CD4-positive, alpha-beta memory T cell (primary cell): ENCODE measurements at places on chromosomes 1 and 21.

GRCh38 chr1:174239541-174239940 is 80.2 kb downstream of the RABGAP1L start:
- no peak for DNase-seq

- no peak for DNase-seq
These were observed 1.9 kb downstream of the RUSC1 start for GRCh38 chr1:155322571-155322952.

- peak; percentile 41 for DNase-seq
These were observed 39.0 kb upstream of the CADM3 start for GRCh38 chr1:159132271-159132881.

DNA sequence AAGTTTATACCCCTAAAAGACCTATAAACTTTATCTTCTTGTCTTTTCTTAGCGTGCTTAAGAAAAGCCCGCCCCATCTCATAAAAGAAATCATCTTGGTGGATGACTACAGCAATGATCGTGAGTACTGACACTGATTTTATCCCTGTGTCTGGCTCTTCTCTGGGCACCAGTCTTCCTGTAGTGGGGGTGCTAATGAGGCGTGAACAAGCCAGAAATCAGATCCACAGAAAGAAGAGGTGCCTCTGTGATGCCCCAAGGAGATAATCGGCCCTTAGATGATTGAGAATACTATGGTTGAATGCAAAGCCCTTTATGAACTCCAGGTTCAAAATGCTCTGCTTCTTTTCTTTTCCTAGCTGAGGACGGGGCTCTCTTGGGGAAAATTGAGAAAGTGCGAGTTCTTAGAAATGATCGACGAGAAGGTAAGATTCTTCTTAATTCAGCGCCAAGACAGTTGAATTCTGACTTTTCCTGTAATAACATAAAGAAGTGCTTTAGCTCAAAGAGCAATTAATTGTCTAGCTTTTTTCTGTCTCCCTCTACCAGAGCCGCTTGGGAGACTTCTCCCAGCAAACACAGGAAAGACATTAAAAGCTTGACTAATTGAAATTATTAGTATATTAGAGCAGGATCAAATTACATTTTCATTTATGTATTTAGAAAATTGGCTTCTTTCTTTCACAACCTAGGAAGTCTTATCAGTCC is 169.4 kb downstream of the GALNT2 start:
- no peak for DNase-seq

DNA sequence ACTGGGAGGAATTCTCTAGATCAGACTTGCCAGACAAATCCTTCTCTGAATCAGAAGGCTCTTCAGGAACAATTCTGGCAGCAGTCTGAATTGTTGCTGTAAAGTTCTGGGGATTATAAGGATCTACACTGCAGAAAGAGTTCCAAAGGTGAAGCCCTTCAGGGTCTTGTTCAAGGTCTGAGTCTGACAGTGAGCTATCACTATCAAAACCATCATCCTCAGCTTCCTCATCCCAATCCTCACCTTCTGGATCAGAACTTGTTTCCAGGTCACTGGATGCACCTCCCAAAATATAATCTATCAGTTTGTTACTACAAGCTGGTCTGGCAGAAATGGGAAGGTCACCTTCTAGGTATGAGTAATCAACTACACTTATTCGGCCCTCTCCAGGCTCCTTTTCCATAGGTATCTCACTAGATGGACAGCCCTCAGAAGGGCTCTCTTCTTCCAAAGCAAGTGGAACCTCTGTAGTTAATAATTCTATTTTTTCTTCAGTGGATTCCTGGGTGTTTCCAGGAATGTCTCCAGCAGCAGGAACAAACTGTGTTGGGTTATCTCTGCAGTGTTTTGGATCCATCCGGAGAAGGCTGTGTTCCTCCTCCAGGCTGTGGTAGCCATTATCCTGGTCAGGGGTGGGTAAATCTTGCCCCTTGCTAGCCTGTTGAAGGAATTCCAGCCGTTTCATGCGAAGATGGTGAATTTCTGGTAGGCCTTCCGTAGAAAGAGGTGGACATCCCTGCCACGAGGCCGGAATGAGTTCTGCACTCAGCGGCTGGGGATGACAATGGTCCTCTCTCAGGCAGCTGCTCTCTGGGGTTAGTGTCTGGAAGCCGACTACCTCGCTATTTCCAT is 1.6 kb downstream of the PPP1R15B start:
- no peak for DNase-seq

DNA sequence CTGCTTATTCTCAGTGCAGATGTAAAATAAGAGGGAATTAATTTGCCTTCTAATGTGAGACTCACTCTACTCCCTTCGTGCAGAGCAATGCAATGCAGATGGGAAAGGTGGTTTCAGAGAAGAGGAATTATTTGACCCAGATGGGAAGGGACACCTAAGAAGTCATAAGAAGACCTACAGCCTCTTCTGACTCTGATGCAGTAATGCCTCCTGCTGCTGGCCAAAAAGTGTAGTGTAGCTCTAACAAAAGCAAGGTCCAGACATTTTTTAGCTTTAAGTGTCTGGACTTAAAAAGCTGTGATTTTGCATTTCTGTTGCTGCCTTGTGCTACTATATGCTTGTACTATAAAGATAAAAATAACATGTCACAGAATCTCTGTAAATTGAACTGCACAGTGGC is 501.4 kb downstream of the TTLL7 start:
- DNase-seq, result no peak

GRCh38 chr1:53310847-53311681 is 16.8 kb downstream of the LRP8 start:
- no peak for DNase-seq

- DNase-seq, result no peak
These were observed 34.7 kb downstream of the CELF3 start for GRCh38 chr1:151681923-151682322.

- DNase-seq, result no peak
These were observed 220.5 kb downstream of the KCNT2 start for GRCh38 chr1:196387766-196388165.

- DNase-seq, result no peak
These were observed 12.3 kb upstream of the METTL13 start for GRCh38 chr1:171769171-171769570.

GRCh38 chr1:1122078-1122811 is 6.4 kb upstream of the C1orf159 start:
- peak; percentile 82 for DNase-seq

GRCh38 chr1:34060187-34060730 is 104.8 kb downstream of the CSMD2 start:
- DNase-seq, result no peak

- DNase-seq, result no peak
These were observed 33.6 kb downstream of the CHML start for GRCh38 chr1:241606544-241606943.

GRCh38 chr1:87274851-87275250 is 53.8 kb upstream of the LMO4 start:
- no peak for DNase-seq

DNA sequence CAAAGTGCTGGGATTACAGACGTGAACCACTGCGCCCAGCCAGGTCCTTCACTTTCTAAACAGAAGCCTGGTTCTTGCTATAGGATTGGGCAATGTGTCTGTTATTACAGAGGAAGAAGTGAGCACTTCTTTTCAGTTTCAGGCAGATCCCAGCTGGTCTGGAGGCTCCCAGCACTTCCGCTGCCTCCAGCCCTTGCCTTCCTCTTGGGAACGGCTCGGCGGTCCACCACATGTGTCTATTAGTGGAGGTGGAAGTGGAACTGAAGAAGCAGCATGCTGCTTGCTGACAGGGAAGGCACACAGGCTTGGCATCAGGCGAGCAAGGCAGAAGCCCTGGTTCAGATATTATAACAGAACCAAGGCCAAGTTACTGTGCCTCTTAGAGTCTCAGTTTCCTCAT is 17.0 kb downstream of the MKNK1 start:
- DNase-seq, result no peak

DNA sequence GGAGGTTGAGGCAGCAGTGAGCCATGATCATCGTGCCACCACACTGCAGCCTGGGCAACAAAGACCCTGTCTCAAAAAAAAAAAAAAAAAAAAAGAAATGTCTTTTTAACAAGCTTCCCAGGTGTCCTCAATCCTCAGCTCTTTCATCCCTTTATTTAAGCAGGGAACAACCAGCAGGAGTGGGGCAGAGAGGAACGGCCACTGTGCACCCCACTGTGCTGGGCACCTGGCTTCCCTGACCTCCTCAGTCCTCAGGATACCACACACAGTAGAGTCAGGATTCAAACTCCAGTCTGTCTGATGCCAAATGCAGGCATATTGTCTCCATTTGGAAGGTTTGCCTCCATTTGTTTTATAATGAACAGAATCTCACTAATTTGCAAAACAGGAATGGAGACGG is 19.8 kb upstream of the PTAFR start:
- no peak for DNase-seq

- no peak for DNase-seq
These were observed 39.4 kb upstream of the NGF start for GRCh38 chr1:115377411-115377810.

DNA sequence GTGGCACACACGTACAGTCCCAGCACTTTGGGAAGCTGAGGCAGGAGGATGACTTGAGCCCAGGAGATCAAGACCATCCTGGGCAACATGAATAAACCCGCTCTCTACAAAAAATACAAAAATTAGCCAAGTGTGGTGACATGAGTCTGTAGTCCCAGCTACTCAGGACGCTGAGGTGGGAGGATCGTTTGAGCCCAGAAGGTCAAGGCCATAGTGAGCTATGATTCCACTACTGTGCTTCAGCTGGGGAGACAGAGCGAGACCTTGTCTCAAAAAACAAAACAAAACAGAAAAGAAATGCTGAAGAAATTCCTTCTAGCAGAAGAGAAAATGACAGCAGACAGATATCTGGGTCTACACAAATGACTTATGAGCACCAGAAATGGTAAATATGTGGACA is 10.3 kb downstream of the ALDH9A1 start:
- DNase-seq, result no peak

DNA sequence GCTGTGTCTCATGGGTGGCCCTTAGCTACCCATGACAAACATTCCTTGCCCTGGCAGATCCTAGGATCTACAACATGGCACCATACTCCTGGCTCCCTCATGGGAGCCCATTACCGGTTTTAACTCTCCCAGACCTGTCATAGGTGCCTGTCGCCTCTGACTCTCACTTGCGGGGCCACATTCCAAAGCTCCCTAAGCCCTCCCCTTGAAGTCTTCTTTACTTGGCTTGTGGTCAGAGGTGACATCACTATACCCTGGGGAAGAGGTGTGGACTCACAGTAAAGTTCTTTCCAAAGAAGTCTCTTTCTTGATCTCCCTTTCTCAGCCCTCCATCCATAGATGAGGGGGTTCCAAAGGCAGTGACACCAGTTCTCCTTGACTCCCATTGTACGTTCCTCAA is 5.4 kb upstream of the SLAMF9 start:
- no peak for DNase-seq

- no peak for DNase-seq
These were observed 11.9 kb upstream of the LRRC71 start for GRCh38 chr1:156908541-156908940.

DNA sequence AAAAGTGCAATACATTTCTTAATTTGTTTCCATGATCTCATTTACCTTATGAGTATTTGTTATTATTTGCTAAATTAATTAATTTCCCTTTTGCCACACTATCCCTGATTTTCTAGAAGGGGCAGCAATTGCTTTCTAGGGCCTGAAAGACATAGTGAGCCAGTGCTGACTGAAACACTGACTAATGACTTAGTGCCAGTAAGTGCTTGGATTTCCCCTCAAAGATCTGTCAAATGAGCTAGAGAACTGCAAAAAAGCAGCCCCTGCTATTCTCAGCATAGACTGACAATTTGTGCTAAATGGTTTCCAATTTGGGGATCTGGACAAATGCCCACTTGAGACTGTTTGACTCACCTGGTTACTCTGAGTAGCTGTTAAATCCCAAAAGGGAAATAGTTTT is 35.6 kb upstream of the USH2A start:
- DNase-seq, result no peak

DNA sequence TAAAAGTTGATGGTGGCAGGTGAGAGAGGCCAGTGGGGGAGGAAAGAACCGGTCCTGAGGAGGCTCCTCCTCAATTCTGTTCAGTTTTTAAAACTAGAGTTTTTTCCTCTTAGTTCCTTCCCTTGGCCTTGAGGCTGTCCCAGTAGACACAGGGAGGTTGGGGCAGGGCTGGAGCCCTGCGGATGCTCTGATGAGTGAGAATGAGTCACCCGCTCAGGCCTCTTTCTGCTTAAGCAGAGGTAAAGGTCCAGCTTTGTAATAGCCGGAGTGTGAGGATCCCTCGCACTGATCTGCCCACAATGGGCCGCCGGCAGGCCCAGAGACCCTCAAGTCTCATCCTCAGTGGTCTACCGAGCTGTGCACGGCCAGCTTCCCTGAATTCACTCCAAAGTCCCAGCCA is 49.6 kb upstream of the IRF2BP2 start:
- DNase-seq, result no peak

- DNase-seq, result no peak
These were observed 8.2 kb downstream of the RHBG start for GRCh38 chr1:156376958-156377919.

- DNase-seq, result no peak
These were observed 2.5 kb upstream of the MAP7D1 start for GRCh38 chr1:36153476-36153875.

DNA sequence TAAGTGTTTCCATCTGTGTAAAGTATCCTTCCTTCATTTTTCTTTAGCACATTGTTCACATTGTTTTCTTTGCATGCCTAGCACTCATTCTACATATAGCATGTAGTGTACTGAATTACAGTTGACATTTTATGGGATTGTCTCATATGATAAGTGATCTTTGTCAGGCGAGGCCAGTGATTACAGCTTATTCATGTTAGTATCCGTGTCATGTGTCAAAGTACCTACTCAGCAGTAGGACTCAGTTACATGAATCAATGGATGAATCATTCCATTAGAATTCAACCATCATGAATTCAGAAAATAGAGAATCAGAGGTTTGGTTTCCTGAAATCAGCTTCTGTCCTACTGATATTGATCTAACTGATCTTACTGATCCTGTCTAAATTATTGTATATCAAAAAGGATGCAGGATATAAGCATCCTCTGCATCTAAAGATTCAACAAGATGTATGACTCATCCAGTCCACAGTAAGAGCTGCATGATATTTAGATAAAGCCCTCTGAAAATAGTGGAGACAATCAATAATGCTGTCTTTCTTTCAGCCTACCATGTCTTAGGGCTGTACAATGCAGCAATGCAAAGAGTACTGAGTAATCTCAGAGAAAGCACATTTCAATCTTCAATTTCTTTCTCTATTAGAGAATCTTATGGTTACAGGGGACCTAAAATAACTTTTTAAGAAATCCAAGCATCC is 20.7 kb upstream of the HRNR start:
- DNase-seq, result no peak

- no peak for DNase-seq
These were observed 7.3 kb upstream of the FAM78B start for GRCh38 chr1:166174108-166174507.

GRCh38 chr1:115084902-115085511 is 4.3 kb downstream of the TSPAN2 start:
- peak; percentile 47 for DNase-seq
